Neural crest cell (in vitro differentiated cells): ENCODE measurements at places on chromosomes 7 and 10.

DNA sequence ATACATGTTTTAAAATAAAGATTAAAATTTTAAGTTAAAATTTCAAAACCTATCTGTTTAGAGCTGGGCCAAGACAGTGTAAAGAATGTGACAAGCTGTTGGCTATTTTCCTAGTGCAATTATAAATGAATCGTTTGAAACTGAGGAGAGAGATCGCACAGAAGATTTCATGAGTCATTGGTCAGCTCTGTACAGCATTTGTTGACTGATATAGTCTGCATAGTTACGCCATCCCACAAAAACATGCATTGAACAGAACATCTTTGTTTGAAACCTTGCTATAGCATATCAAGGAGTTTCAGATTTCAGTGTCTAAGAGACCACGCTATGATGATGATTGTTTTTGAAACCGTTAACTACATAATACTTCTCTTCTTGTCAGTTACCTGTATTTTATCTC lies 1.3 kb upstream of the C10orf67 start:
- H3K36me3 ChIP-seq: no peaks in the 10 kb centered on the region
- H3K27ac ChIP-seq: no peak overlapping the region
- no peaks in the 10 kb centered on the region for H3K27me3 ChIP-seq
- DNase-seq: no peak

GRCh38 chr7:84455788-84456187 lies 261.2 kb upstream of the SEMA3A start:
- H3K27ac ChIP-seq: no peak overlapping the region
- DNase-seq: no peak
- H3K4me3 ChIP-seq: no peak overlapping the region

GRCh38 chr10:50512743-50513416 lies 110.9 kb downstream of the SGMS1 start:
- H3K4me1 ChIP-seq: peaks cover 54% of the 10 kb centered on the region
- no peaks in the 10 kb centered on the region for H3K36me3 ChIP-seq
- H3K4me3 ChIP-seq: no peak overlapping the region
- no peak overlapping the region for H3K27ac ChIP-seq

- H3K27me3 ChIP-seq: no peaks in the 10 kb centered on the region
- peak overlapping the region; percentile 71 for H3K4me3 ChIP-seq
- H3K27ac ChIP-seq: peak overlapping the region; percentile 90
Observed at GRCh38 chr10:24951201-24952142, 934 bp downstream of the PRTFDC1 start.

DNA sequence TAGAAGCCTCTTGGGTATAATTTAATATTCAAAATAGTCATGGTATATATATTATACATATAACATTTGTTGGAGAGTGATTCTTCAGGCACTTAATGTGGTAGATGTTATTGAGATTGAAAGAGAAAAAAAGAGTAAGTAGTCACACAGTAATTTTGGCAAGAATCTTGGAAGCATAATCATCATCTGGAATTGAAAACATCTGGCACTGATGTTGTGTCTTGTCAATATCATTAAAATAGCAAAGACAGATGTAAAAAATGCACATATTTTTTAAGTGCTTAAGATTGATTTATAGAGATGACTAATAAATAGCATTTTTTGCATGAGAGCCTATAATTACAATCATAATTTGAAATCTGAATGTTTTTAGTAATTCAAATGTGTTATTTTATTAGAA lies 9.5 kb downstream of the SEMA3D start:
- no peaks in the 10 kb centered on the region for H3K27me3 ChIP-seq
- peaks cover 4% of the 10 kb centered on the region for H3K4me1 ChIP-seq
- H3K4me3 ChIP-seq: no peak overlapping the region
- H3K36me3 ChIP-seq: peaks cover 28% of the 10 kb centered on the region

DNA sequence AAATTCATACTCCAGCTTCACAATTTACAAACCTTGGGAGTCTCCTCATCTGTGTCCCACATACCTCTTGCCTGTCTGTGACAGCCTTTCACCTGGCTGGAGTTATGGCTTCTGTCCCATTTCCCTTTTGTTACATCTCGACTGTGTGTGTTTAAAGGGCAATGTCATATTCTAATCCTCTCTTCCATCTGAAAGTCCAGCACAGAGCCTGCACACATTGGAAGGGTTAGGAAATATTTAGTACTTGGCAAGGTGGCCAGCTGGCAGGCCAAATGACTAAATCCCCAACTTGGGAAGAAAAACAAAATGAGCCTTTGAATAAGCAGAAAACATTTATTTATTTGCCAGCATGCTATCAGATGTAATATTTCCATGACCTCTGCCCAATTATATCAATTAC lies 120.1 kb upstream of the STK17A start:
- peaks cover 26% of the 10 kb centered on the region for H3K4me1 ChIP-seq
- no peak overlapping the region for H3K27ac ChIP-seq
- no peak overlapping the region for H3K4me3 ChIP-seq
- no peaks in the 10 kb centered on the region for H3K27me3 ChIP-seq
- no peaks in the 10 kb centered on the region for H3K36me3 ChIP-seq

DNA sequence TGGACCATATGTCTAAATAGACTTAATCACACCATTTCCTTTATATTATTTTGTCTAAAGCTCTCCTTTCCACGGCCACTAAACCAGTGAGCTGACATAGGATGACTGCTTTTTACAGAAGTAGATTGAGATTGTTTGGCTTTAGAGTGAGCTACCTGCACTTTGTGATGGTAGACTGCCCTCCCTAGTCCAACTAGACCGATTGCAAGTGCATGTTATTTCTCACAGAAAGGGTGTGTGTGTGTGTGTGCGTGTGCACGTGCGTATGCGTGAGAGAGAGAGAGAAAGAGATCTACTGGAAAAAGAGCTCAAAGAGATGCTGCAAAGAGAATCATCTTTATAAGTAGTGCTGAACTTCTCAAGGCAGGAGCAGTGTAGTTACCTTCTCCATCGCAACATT lies 60.7 kb downstream of the VCL start:
- no peak for DNase-seq
- peaks cover 10% of the 10 kb centered on the region for H3K36me3 ChIP-seq
- no peak overlapping the region for H3K27ac ChIP-seq

DNA sequence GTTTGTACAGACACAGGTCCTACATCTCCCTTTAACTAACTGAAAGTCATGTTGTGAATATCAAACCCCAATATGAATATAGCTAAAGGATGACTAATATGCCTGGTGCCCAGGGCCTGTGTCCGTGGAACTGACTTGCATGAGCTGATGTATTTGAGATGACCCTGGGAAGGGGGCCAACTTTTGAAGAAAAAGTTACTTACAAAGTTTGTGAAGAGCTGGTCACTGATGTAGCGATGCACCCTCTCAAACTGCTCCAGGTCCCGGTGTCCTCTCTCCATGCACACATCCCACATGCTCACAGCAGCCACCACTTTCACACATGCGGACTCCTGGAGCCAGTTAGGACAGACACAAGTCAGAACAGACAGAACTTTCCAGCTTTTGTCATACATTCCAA lies 106.2 kb downstream of the ABCC2 start:
- H3K4me1 ChIP-seq: no peaks in the 10 kb centered on the region
- peaks cover 29% of the 10 kb centered on the region for H3K36me3 ChIP-seq
- no peak overlapping the region for H3K27ac ChIP-seq
- no peaks in the 10 kb centered on the region for H3K27me3 ChIP-seq

- H3K36me3 ChIP-seq: peaks cover 4% of the 10 kb centered on the region
- DNase-seq: no peak
- no peak overlapping the region for H3K27ac ChIP-seq
- H3K27me3 ChIP-seq: no peaks in the 10 kb centered on the region
- peaks cover 13% of the 10 kb centered on the region for H3K4me1 ChIP-seq
Observed at GRCh38 chr10:119377451-119377957, 165.0 kb downstream of the RGS10 start.
